Naive thymus-derived CD8-positive, alpha-beta T cell (primary cell): ENCODE measurements at places on chromosomes 7 and 10. TPM values are rescaled to one million over a fixed set of nuclear protein-coding genes. Genes with fewer than 3 reads are reported as not detected.

The WNT8B gene
- 0.24 TPM for polyA plus RNA-seq

The GIMAP4 gene
- 526 TPM for polyA plus RNA-seq

The TMEM196 gene
- not detected for polyA plus RNA-seq

The MBL2 gene
- polyA plus RNA-seq = not detected

The TBC1D12 gene
- not detected for polyA plus RNA-seq

The HOXA1 gene
- 0.15 TPM for polyA plus RNA-seq

The CPN1 gene
- polyA plus RNA-seq = not detected

The REEP3 gene
- polyA plus RNA-seq = 3.8 TPM

The MUC3A gene
- polyA plus RNA-seq = not detected

The PRSS2 gene
- not detected for polyA plus RNA-seq

The CYP2C8 gene
- polyA plus RNA-seq = 0.38 TPM

The FGFBP3 gene
- polyA plus RNA-seq = 2.7 TPM

The ACSL5 gene
- polyA plus RNA-seq = 69.5 TPM

The LIPN gene
- polyA plus RNA-seq = not detected

The HABP2 gene
- polyA plus RNA-seq = not detected

The PAPOLB gene
- not detected for polyA plus RNA-seq

The CLRN3 gene
- not detected for polyA plus RNA-seq

The TFPI2 gene
- not detected for polyA plus RNA-seq

The RET gene
- polyA plus RNA-seq = not detected

The SMO gene
- polyA plus RNA-seq = not detected

The SPDYE2B gene
- not detected for polyA plus RNA-seq

The DGKI gene
- not detected for polyA plus RNA-seq

The FBXL13 gene
- polyA plus RNA-seq = 1.3 TPM

The C7orf33 gene
- polyA plus RNA-seq = not detected

The OR2AE1 gene
- polyA plus RNA-seq = not detected

The PNLIP gene
- not detected for polyA plus RNA-seq

The FKBP6 gene
- not detected for polyA plus RNA-seq

The NEUROG3 gene
- polyA plus RNA-seq = not detected

The GLI3 gene
- polyA plus RNA-seq = not detected

The SH2D4B gene
- not detected for polyA plus RNA-seq

The ETV1 gene
- not detected for polyA plus RNA-seq

The MGMT gene
- 41.7 TPM for polyA plus RNA-seq

The NODAL gene
- polyA plus RNA-seq = not detected
